Uterus (tissue), 4 donors: ENCODE measurements at places on chromosomes 12 and 14.

GRCh38 chr14:104130974-104131651 lies 7.3 kb upstream of the KIF26A start:
- DNase-seq: no peak
- no peaks in the 10 kb centered on the region for H3K27me3 ChIP-seq
- H3K4me1 ChIP-seq: no peaks in the 10 kb centered on the region
- no peaks in the 10 kb centered on the region for H3K36me3 ChIP-seq
- H3K27ac ChIP-seq: no peak overlapping the region
- no peak overlapping the region for H3K4me3 ChIP-seq

DNA sequence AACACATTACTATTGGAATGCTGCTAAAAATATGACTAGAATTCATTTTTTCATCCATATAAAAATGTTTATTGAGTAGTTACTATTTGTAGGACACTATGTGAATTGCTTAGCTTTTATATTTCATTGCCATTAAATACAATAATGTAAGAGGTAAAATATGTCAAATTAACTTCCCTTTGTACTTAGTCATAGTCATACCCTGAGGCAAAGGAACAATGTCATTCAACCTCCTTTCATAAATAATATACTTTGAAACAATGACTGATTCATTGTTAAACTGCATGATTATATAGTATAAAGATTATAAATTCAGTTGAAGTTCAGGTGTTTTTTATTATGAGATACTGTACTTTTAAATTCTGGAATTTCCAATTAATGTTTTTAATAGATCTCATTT lies 105.2 kb downstream of the GARIN6 start:
- no peak overlapping the region for H3K4me3 ChIP-seq
- H3K36me3 ChIP-seq: no peaks in the 10 kb centered on the region
- H3K27ac ChIP-seq: no peak overlapping the region
- H3K4me1 ChIP-seq: no peaks in the 10 kb centered on the region
- no peaks in the 10 kb centered on the region for H3K27me3 ChIP-seq

DNA sequence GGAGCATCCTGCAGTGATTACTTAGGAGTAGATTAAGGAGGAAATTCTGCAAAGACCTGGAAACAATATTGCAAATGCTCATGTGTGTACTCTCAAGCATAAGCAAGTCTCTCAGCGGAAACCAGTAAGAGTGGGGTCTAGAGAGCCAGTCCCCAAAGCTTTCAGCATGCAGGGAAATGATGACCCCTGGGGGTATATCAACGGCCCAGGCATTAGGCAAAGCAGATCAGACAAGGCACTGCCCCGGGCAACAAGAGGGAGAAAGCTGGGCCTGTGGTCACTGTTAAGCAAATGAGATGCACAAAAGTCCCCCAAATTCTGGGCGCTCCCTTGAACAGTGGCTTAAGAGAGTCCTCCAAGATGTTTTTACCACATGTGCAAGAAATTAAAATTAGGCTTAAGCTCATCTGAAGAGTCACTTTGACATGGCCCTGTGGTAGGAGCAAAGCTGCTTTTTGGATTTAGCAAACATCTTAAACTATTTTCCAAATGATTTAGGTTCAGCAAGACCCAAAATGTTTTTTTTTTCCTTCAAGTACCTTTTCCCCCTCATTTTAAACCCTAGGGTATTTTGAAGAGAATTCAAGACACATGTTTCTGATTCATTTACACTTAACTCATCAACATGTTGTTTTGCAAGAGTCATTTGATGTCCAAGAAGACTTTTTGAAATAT lies 457.1 kb upstream of the TBX3 start:
- no peak overlapping the region for H3K4me3 ChIP-seq
- no peaks in the 10 kb centered on the region for H3K27me3 ChIP-seq
- H3K36me3 ChIP-seq: no peaks in the 10 kb centered on the region

- no peak for DNase-seq
- no peak overlapping the region for H3K4me3 ChIP-seq
- no peaks in the 10 kb centered on the region for H3K4me1 ChIP-seq
- H3K27ac ChIP-seq: no peak overlapping the region
- no peaks in the 10 kb centered on the region for H3K27me3 ChIP-seq
Observed at GRCh38 chr12:10027721-10028120, 2.8 kb upstream of the CLEC9A start.
